LHCN-M2 (cell line): ENCODE measurements at places on chromosomes 7 and 10. TPM values are rescaled to one million over a fixed set of nuclear protein-coding genes. Genes with fewer than 3 reads are reported as not detected.

DNA sequence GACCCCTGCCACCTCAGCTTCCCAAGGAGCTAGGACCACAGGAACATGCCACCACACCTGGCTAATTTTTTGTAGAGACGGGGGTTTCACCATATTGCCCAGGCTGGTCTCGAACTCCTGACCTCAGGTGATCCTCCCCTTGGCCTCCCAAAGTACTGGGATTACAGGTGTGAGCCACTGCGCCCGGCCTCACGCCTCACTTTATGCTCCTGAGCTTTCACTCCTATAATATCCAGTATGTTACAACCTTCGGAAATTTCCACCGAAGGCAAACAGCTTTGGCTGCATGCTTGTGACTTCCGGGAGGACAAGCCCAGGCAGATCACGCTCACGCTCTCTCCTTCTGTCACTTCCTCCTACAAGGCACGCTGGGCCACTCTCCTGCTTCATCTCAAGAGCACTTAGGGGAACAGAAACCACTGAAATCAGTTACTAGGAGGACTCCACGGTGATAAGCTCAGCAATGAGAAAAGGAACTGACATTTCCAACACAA is 4.4 kb upstream of the MAD1L1 start:
- DNase-seq: no peak

VIPR2 gene
- total RNA-seq: not detected in 2 replicates

GRCh38 chr10:3491571-3491970 is 293.4 kb downstream of the KLF6 start:
- no peak for DNase-seq

WDR91 gene
- total RNA-seq: 6.4 and 6.9 TPM in 2 replicates

GRCh38 chr7:2200584-2200980 is 32.2 kb downstream of the MAD1L1 start:
- no peak for DNase-seq

AQP1 gene
- total RNA-seq: 0.13 and 0.23 TPM in 2 replicates

- DNase-seq: no peak
These were observed 23.0 kb downstream of the PCGF6 start for GRCh38 chr10:103327906-103328305.

DYNC1I1 gene
- 1.1 and 2.2 TPM in 2 replicates for total RNA-seq

DNA sequence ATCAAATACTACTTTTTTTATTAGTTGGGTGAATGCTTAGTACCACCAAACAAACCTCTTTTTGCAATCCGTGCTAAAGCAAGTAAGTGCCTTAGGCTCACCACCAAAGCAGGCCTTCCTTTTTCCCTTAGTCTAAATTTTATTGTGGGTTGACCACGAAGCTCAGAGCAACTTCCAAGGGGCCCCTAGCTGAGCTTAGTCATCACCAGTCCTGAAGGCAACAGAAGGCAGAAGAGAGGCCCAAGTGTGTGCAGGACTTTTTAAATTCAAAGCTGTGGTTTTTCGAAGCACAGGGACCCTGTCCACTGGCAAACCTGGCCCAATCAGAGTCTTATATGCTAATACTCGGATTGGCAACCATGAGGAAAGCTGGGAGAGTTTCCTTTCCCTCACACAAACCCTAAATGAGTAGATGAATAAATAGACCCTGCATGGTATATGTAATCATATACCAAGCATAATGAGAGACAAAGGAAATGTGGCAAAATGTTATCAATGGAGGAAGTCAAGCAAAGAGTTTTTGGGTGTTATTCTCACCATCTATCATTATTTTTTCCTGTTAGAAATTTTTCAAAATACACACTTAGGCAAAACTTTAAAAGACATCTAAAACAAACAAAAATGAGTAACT is 453.2 kb upstream of the GALNT17 start:
- peak; percentile 43 for DNase-seq

DNA sequence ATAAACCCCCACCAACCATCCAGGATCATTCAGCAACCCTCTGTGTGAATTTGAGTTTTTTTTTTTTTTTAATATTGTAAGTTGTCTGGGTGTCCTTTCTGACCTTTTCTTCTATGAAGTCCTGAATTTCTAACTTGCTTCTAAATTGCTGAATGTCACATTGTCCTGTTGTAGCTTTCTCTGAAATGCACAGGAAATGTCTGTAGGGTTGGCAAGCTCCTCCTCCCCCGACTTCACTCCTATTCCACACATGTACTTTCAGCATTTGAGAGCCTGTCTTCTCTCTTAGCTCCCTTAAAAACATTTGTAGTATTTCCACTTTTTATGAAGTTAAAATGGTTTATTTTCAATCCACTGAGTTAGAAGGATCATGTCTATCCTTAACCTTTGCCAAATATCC is 3.3 kb upstream of the CNNM2 start:
- no peak for DNase-seq
